ENCODE measurements at places on chromosomes 2 and 18. TPM values are rescaled to one million over a fixed set of nuclear protein-coding genes. Genes with fewer than 3 reads are reported as not detected.
A peak's percentile ranks its signal among the peaks of the same experiment; 100 is the strongest.

SERPINB5 gene
- not detected for total RNA-seq

KCNS3 gene
- not detected for total RNA-seq

DNA sequence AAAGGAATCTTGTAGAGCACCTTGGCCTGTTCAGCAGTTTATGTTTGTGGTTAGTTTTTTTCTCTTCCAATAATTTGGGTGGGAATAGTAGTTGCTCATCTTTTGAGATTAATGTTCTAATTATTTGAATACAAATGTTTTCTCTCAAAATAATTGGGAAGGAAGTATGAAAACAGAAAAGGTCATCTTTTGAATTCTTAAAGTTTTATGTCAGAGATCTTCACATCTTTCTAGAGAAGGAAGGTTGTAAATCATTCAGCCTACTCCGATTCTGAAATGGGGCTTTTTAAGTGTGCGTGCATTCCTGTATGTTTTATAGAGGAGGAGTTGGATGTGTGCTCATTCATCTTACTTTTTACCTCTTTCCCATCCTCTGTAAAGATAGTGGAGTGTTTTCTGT lies 29.0 kb downstream of the GRHL1 start:
- H3K27ac ChIP-seq = no peak overlapping the region
- no peak for DNase-seq
- H3K4me1 ChIP-seq = peaks cover 33% of the 10 kb centered on the region
- H3K36me3 ChIP-seq = peaks cover 9% of the 10 kb centered on the region
- no peak overlapping the region for H3K4me3 ChIP-seq

GRCh38 chr18:28576941-28577340 lies 400.0 kb upstream of the CDH2 start:
- no peaks in the 10 kb centered on the region for H3K36me3 ChIP-seq
- DNase-seq = no peak
- H3K27ac ChIP-seq = no peak overlapping the region
- no peaks in the 10 kb centered on the region for H3K4me1 ChIP-seq
- no peak overlapping the region for H3K4me3 ChIP-seq

DNA sequence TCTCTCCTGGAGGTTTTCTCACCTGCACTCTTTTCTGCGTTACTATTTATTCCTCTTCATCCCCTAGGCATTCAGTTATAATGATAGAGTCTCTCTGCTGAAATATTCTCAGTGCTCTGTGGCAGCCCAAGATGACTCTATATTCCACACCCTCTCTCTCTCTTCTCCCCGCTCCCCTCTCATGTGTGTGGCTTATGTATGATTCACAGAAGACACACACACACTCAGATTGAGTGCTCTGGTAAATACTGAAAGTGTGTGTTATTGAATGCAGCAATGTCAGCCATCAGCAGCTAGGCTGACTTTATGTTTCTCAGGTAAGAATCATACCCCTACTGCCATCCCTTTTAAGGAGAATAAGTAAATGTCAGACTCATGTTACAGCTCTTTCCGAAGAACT lies 201.2 kb downstream of the SLC4A10 start:
- H3K4me1 ChIP-seq = no peaks in the 10 kb centered on the region
- no peak overlapping the region for H3K27ac ChIP-seq
- DNase-seq = no peak
- no peak overlapping the region for H3K4me3 ChIP-seq
- H3K27me3 ChIP-seq = no peaks in the 10 kb centered on the region
- H3K36me3 ChIP-seq = no peaks in the 10 kb centered on the region

GRCh38 chr2:217849154-217849975 lies 153.4 kb downstream of the TNS1 start:
- no peak overlapping the region for H3K4me3 ChIP-seq
- H3K4me1 ChIP-seq = no peaks in the 10 kb centered on the region
- no peaks in the 10 kb centered on the region for H3K36me3 ChIP-seq
- DNase-seq = no peak
- no peak overlapping the region for H3K27ac ChIP-seq

- no peaks in the 10 kb centered on the region for H3K4me1 ChIP-seq
- H3K36me3 ChIP-seq = no peaks in the 10 kb centered on the region
- no peak overlapping the region for H3K27ac ChIP-seq
- no peak overlapping the region for H3K4me3 ChIP-seq
Measured at GRCh38 chr2:4976407-4976806, 715.8 kb upstream of the SOX11 start.

- H3K27me3 ChIP-seq = peaks cover 16% of the 10 kb centered on the region
- no peak overlapping the region for H3K27ac ChIP-seq
- peak; percentile 80 for DNase-seq
- H3K4me3 ChIP-seq = peak overlapping the region; percentile 62
Measured at GRCh38 chr2:11129598-11130449, 25.4 kb upstream of the SLC66A3 start.

DNA sequence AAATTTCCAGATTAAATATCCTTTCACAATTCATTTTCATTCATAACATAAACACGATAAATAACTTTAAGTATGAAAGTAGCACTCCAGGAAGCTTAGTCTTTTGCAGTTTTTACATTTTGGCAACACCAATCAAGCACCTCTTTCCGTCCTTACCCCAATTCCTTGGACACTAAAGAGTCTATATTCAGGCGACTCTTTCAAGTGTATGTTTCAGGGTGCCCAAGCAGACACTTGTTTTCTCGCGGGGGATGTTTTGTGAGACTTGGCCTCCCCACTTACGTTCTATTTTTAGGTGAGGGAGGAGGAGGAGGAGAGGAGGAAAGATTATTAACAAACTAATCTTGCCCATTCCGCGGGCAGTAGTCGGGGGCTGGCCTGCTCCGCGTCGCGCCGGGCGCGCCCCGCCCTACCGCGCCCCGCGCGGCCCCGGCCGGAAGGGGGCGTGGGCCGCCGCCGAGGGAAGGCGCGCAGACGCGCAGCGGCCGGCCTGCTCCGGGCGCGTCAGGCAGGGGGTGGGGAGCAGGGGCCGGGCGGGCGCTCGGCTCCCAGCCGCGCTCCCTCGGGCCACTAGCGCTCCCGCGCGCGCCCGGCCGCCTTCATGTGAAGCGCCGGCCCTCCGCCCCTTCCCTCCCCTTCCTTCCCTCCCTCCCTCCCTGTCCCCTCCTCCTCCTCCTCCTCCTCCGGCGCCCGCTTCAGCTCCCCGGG lies at the start of gene ITPRID2:
TSS of gene ITPRID2 (plus strand) at position 473 of the 708 bp plus-strand sequence. CDS start 337 bp downstream, outside the sequence.
- peaks cover 31% of the 10 kb centered on the region for H3K4me1 ChIP-seq
- H3K27ac ChIP-seq = peak within 1 kb of the TSS; percentile 82
- peak within 1 kb of the TSS; percentile 91 for H3K4me3 ChIP-seq

DNA sequence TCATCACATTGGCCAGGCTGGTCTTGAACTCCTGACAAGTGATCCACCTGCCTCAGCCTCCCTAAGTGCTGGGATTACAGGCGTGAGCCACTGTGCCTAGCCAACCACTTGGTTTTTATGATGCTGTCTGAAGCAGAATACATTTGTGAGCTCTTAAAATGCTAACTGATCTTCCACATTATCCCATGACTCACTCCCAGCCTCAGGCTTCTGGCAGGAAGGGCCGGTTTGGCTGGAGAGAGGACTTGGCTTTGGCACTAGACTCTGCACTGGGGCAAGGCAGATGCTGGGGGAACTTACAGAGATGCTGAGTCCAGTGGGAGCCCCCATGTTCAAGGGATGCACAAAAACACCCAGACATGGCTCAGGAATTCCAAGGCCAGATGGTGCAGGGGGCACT lies 40.5 kb upstream of the SH3BP4 start:
- no peaks in the 10 kb centered on the region for H3K36me3 ChIP-seq
- peaks cover 3% of the 10 kb centered on the region for H3K27me3 ChIP-seq

DNA sequence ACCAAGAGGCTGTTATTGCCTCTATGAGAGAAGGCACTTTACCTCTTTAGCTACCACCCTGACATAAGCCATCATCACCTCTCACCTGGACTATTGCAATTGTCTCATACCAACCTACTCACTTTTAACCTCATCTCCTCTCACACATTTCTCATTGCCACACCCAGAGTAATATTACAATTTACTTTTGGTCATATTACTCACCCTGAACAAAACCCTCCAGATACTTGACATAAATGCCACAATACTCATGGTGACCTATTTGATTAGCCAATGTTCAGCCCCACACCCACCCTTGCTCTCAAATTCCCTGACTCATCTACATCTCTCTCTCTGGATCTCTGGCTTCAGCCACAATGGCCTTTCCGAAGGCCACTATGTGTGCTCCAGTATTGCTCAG lies 90.9 kb upstream of the CDH7 start:
- no peaks in the 10 kb centered on the region for H3K27me3 ChIP-seq
- no peaks in the 10 kb centered on the region for H3K4me1 ChIP-seq
- H3K27ac ChIP-seq = no peak overlapping the region

GRCh38 chr2:9844036-9844483 lies 786 bp downstream of the TAF1B start:
- peak overlapping the region; percentile 87 for H3K27ac ChIP-seq
- peak; percentile 50 for DNase-seq
- H3K4me1 ChIP-seq = peaks cover 49% of the 10 kb centered on the region
- H3K4me3 ChIP-seq = peak overlapping the region; percentile 87
- peaks cover 42% of the 10 kb centered on the region for H3K36me3 ChIP-seq
- no peaks in the 10 kb centered on the region for H3K27me3 ChIP-seq

GRCh38 chr2:86302320-86302719 lies 35.1 kb downstream of the REEP1 start:
- H3K36me3 ChIP-seq = no peaks in the 10 kb centered on the region
- H3K27ac ChIP-seq = no peak overlapping the region
